ENCODE measurements at places on chromosomes 11 and 22.

GRCh38 chr11:18005376-18006129, 7.3 kb downstream of the SERGEF start:
- no peak for DNase-seq

DNA sequence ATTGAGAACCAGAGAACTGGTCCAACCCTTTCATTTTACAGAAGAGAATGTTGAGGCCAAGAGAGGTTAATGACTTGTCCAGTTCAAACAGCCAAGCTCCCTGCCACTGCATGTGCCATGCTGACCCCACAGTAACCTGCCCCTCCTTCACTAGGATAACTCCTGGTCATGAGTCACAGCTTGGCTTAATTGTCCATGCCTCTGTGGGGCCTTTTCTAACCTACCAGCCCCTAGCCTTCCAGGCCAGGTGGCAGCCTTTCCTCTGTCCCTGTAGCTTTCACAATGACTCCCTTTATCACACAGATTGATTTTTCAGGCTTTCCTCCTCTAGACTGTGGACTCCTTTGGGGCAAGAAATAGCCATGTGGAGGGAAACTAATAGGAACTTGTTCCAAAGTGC, 97.2 kb downstream of the PIWIL4 start:
- DNase-seq = no peak

DNA sequence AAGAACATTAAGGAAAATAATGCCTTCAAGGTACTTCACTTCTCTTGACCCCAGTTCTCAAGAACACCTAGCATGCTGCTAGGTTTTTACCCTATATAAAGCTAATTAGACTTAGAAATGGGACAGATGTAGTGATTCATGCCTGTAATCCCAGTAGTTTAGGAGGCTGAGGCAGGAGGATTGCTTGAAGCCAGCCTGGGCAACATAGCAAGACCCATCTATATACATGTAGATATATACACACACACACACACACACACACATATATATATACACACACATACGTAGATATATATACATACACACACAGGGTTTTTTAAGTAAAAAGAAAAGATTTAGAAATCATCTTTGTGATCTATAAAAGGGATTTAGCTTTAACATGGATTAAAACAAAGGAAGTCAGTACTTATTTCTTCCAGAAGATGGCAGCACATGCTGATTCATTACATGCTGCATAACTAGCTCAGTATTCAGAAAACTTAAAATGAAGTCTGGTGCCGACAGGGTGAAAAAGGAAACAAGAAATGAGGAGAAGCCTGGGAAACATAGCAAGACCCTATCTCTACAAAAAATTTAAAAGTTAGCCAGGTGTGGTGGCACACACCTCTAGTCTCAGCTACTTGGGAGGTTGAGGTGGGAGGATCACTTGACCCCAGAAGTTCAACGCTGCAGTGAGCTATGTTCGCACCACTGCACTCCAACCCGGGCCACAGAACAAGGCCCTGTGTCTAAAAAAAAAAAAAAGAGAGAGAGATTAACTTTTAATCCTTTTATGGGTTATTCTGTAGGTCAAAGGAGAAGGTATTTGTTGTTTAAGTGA, 28.5 kb upstream of the RBX1 start:
- no peak for DNase-seq

DNA sequence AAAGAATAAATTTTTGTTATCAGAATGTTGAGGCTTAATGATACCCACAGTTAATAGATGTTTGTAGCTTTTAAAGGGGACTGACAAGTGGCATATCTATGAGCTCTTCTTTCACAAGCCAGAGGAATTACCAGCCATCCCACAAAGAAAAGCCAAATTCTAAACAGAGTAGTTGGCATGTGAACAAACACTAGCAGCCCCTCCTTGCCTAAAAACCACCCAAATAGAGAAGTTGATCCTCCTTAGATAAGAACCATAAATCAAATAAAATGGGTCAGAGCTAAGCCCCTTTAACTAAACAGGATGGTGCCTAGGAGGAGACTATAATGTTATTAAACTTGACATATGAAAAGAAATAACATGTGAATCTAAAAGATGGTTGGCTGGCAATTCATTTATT, 11.4 kb downstream of the LPXN start:
- no peak for DNase-seq

All from stimulated activated CD4-positive, alpha-beta T cell treated with anti-CD3 and anti-CD28 coated beads, TNF-alpha, amount 100 ng/mL, for 48 hours (primary cell).